ENCODE measurements at places on chromosomes 7 and 10.
A peak's percentile ranks its signal among the peaks of the same experiment; 100 is the strongest.

GRCh38 chr7:149620961-149621360, 123.4 kb upstream of the ZNF746 start:
- no peak for DNase-seq

- DNase-seq: peak; percentile 65
These were observed 83.9 kb downstream of the JAZF1 start for GRCh38 chr7:28096713-28097112.

DNA sequence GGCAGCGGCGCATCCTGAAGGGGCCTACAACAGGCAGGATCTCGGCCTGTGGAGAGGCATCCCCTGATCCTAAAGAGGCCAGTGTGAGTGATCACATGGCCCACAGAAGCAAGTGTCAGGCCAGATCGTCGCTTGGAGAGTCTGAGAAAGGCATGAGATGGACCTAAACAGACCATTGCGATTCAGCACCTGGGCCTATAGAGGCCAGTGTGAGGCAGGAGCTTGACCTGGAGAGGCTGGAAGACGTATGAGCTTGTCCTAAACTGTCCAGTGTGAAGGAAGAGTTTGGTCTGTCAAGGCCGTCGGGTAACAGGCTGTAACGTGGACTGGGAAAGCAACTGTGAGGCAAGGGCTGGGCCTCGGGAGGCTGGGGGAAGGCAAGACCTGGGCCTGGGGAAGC, 172.6 kb downstream of the TPST1 start:
- DNase-seq: no peak

GRCh38 chr10:73785721-73786511, 510 bp downstream of the ZSWIM8 start:
- peak; percentile 55 for DNase-seq

- DNase-seq: no peak
These were observed 650.3 kb downstream of the PHTF2 start for GRCh38 chr7:78448911-78449310.

DNA sequence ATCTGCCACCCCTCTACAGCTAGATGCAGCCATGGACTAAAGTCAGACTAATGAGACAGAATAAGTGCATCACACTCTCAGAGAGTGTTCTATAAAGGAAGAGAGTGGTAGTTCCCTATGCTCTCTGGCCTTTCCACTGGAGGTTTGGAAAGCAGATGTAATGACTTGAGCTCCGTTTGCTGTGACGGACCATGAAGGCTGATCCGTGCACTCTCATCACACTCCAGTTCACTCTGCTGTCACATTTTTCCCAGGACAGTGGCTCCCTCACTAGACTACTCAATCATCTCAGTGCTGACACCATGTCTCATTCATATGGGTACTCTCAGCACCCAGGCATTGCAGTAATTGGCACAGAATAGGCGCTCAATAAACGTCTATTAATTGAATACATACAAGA, 20.4 kb downstream of the TRDMT1 start:
- DNase-seq: no peak

- no peak for DNase-seq
These were observed 96.0 kb downstream of the UPF2 start for GRCh38 chr10:11946652-11947051.

GRCh38 chr10:58477902-58478301, 34.8 kb upstream of the BICC1 start:
- DNase-seq: no peak

DNA sequence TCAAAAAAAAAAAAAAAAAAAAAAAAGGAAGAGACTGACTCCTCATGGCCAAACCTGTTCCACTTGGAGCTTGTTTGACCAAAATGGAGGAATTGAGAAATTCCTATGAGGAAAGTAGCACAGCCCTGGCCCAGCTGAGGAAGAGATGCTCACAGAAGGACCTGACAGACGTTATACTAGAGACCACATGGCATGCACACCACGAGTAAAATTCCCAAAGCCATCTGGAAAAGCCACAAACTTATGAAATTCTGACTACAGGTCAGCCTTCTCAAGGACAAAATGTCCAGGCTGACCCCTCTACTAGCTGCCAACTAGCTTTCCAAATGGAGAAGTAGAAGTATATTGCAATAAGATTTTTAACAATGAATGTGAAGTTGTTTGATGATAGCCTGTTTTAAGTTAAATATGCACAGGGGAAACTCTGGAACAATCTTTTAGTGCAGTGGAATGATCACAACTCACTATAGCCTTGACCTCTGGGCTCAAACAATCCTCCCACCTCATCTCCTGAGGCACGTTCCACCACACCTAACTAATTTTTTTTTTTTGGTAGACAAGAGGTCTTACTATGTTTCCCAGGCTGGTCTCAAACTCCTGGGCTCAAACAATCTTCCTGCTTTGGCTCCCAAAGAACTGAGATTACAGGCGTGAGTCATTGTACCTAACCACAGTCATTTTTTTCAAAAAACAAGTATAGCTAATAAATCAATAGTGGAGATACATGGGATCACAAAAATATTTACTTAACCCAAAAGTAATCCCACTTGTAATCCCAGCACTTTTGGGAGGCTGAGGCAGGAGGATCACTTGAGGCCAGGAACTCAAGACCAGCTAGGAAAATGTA, 75.7 kb downstream of the AKR1D1 start:
- no peak for DNase-seq

DNA sequence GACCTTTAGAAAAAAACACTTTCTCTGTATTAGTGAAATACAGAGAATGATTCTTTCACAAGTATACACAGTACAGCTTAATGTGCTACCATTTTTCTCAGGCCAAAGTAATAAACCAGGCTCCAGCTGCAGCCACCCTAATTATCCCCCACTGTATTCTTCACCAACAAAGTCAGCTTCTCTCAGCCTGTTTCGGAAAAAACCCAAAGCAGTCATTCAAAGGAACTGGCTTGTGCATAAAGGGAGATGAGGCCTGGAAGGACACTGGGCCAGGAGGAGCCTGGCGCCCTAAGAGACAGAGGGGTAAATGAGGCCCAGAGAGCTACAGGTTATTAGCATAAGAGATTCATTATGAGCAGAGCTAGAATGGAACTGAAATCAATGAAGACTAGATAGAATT, 9.2 kb downstream of the USP54 start:
- DNase-seq: no peak

DNA sequence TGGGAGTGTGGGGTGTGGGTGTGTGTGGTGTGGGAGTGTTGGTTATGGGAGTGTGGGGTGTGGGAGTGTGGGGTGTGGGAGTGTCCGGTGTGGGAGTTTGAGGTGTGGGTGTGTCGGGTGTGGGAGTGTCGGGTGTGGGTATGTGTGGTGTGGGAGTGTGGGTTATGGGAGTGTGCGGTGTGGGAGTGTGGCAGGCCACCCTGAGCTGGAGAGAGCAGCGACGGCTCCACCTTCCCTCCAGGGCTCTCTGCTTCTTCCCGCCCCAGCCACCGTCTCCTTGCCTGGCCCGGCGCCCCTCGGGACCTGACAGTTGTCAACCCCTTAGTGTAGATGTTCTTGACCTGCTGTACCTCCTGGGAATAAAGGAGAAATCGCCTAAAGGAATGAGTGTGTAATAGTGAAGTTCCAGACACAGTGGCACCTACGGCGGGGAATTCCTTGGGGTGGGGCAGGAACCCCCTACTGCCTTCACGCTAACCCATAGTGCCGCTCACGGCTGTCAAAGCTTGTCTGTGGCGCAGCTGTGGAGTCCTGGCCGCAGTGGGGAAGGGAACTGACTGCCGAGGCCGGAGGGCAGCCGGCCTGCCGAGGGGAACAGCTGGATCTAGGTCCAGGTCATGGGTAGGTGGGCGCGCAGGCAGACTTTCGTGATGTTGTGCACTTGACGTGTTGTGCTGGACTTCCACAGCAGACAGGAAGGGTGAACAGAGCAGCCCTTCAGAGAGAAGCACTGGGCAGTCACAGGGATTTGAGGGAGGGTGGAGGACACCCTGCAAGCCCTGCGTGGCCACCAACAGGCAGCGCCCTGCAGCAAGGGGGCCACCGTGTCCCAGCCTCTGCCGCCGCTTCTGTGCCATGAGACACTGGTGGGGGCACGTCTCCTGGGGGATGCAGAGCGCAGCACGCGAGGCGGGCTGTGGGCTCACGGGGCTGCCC, 49.0 kb upstream of the EN2 start:
- no peak for DNase-seq

DNA sequence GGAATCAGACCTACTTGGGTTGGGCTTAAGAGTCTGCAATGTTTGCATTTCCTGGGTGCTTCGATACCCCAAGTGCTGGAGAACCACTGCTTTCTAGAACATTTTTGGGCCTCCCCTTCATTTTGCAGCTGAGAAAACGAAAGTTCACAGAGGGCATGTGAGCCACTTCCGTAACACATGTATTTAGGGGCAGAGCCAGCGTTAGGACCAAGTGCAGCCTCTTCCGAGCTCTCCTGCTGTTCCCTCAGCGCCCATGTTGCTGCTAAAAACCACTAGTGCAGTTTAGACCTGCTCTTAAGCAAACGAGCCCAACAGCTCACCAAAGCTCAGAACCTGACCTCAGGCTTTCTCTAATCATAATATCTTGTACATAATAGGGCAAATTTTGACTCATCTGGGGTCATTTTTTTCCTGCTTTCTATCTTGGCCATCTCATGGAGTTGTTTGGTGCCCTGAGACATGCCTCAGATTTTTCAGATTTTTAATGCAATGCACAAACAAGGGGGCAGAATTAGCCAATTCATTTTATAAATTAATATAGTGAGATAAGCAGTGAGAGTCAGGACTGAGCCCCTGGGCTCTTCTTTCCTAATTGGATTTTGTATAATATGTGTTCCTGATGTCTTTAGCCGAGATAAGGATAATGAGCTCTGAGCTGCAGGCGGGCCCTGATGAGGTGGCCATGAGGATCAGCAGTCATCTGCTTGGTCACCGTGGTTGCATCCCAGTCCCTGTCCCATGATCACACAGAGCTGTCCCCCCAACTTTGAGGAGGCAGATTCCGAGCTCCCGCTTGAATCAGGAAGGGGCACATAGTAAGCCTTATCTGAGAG, 12.9 kb downstream of the BAG3 start:
- DNase-seq: no peak

DNA sequence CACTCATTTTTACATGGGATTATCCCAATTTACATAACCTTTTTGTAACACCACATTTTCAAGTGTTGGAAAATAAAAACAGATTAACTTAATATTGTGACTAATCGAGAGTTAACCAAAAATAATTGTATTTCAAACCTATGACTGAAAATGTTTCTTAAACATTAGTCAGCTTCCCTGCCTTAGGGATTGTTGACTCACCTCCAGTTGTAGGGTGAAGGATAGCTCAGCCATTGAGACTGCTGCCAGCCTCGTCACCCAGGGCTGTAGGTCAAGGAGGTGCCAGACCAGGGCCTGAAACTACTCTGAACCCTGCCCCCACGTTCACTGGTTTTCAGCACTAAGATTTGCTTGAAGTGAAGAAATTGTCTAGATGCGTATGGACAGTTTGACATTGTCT, 351.2 kb downstream of the GFRA1 start:
- DNase-seq: no peak

DNA sequence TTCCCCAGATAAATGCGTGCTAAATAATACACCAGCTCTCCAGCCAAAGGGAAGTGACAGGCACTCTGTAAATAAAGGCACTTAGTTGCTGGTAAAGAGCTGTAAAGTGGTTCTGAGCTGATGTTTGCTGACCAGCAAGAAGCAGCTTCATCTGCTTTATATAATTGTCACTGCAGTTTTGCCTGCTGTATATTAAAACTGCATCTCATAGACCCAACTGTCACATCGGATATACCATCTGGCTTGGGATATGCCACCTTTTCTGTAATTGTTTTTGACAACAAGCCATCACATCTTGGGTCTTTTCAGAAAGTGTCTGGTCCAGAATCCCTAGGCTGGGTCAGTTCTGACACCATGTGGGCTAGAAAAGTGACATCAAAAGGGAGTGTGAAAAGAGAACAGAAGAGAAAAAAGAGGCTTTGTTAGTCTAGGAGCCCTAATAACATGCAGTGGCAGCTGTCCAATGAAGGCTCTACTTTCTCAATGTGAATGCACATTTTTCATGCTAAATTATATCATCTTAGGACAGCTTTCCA, 697.6 kb downstream of the KCNMA1 start:
- DNase-seq: no peak

- DNase-seq: no peak
These were observed 12.2 kb downstream of the TAS2R60 start for GRCh38 chr7:143455491-143455890.

DNA sequence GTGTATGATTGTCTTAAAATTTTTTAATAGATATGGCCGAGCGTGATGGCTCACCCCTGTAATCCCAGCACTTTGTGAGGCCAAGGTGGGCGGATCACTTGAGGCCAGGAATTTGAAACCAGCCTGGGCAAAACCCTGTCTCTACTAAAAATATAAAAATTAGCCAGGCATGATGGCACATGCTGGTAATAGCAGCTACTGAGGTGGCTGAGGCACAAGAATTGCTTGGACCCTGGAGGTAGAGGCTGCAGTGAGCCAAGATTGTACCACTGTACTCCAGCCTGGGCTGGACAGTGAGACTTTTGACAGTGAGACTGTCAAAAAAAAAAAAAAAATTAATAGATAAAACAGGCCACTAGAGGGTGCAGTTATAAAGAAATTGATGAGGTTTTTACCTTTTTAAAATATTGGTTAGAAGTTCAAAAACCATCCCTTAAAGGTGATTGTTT, 20.5 kb downstream of the NOM1 start:
- peak; percentile 57 for DNase-seq

- no peak for DNase-seq
These were observed 30.7 kb downstream of the THNSL1 start for GRCh38 chr10:25047088-25047487.

DNA sequence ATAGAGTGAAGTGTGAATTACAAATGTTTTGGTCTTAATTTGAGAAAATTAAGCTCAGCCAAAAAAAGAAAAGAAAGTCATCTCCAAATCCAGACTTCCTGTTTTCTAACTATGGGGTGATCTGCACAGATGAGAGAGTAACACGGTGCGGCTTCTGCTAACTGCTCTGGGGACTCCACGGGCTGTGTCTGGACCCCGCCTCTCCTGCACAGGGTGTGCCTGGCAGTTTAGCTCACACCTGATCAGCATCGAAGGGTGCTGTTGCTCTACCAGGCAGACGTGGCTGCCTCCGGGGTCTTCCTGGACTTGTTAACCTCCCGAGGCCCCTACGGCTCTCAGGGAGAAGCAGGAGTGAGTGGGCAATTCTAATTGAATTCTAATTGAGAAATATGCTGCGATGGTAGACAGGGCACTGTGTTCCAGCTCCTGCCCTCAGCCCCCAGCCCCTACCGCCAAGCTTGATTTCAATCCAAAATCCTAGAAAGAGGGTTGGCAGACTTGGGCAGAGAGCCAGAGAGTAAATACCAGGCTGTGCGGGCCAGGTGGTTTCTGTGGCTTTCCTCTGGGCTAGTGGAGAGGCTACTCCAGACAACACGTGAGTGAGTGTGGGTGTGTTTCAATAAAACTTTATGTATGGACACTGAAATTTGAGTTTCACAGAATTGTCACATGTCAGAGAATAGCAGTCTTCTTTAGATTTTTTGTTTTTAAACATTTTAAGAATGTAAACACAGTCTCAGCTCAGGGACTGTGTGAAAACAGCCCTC, 13.4 kb downstream of the SHH start:
- DNase-seq: peak; percentile 75

DNA sequence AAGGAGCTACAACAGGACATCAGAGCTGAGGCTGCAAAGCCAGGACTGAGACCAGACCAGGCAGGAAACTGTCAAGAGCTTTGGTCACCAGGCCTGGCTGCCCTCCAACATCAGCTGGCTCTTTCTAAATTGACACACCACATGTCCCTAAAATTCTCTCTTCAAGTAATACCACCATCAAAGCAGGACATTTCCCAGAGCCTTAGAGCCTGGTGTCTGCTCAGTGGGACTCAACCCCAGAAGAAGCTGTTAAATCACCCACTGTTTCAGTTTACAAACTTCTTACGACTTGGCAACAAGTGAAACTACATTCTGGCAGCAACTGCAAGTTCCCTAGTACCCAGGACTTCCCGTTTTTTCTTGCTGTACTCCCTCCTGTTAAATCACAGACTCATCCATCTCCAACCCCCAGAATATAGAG, 3.8 kb upstream of the IL6 start:
- peak; percentile 53 for DNase-seq
